ENCODE measurements at places on chromosomes 6 and 20. TPM values are rescaled to one million over a fixed set of nuclear protein-coding genes. Genes with fewer than 3 reads are reported as not detected.
A peak's percentile ranks its signal among the peaks of the same experiment; 100 is the strongest.

DNA sequence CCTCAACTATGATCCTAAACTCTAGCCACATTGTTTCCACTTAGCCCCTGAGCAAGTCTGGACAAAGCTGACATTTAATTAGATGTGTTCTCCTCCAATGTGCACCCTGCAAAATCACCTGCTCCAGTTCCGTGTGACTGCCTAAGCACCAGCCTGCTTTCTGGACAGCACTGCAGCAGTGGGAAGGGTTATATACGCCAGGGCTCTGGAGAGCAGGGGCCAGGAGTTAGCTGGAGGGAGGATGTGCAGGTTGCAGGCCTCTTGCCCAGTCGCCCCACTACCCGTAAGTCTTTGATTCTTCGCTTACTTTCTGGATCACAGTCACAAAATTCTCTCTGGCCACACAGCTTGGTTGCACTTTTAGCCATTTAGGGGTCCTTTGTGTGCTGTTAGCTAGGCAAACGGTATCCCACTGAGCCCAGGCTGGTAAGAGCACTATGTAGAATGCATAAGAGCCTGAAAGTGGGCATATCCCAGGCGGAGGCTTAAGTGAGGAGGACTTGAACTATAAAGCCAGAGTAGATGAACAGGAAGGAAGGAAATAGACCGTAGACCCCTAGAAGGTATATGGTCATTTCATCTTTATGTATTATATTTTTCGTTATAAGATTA, 10.7 kb upstream of the PLEKHG1 start:
- DNase-seq: no peak

DNA sequence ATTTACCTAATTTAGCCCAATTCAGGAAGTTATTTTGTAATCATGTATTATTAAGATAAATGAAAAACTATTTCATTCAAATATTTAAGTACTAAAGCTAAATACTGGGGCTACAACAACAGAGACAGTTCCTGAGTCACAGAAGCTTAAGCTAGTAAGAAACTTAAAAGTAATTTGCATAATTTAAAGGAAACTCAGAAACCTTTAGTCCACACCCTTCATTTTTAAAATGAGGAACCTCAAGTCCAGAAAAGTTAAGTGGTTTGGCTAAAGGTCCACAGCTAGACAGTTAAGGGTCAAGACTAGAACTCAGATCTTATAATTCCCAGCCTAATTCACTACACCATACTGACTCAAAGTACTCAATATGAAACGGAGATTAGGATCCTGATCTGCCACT, 7.2 kb downstream of the LMBRD1 start:
- DNase-seq: no peak

DNA sequence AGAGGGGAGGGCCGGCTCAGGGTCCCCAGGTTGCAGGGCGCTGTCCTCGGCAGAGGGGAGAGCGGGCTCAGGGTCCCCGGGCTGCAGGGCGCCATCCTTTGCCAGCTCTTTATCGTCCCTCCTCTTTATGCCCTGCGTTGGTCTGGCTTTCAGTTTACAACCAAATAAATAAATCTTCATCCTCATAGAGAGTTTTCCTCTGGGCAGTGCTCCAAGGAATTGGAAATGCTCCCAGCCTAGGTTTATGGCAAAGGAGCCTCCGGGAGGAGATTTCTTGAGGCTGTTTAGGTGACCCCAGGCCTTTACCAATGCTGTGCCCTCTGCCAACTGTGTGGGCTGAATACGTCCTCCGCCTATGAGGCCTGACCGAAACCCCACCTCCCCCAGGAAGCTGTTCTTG, 60.2 kb downstream of the CHMP4B start:
- no peak for DNase-seq

DNA sequence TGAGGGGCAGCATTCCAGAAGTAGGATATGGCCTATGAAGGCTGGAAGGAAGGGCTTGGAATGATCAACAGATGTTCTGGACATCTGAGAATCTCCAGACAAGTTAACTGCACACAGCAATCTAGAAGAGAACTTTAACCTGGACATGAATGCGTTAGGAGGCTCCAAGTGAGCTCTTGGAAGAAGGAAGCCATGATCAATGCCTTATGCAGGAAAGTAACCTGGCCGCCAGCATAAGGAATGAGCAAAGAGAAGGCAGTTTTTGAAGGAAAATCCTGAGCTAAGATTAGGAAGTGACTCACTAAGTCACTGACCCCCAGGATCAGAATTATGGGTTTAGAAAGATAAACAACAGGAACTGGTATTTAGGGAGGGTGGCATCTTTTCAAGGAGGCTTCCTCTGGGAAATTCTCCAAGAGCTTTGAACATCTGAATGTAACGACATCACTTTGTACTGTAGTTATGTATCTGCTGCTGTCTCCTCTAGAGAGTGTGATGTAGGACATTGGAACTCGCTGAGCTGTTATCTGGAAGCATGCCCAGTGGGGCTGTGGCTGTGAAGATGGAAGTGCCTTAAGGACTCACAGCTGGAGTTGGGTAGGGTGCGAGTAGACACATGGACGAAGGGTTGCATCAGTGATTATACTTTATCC, 236.8 kb downstream of the PACRG start:
- no peak for DNase-seq

DNA sequence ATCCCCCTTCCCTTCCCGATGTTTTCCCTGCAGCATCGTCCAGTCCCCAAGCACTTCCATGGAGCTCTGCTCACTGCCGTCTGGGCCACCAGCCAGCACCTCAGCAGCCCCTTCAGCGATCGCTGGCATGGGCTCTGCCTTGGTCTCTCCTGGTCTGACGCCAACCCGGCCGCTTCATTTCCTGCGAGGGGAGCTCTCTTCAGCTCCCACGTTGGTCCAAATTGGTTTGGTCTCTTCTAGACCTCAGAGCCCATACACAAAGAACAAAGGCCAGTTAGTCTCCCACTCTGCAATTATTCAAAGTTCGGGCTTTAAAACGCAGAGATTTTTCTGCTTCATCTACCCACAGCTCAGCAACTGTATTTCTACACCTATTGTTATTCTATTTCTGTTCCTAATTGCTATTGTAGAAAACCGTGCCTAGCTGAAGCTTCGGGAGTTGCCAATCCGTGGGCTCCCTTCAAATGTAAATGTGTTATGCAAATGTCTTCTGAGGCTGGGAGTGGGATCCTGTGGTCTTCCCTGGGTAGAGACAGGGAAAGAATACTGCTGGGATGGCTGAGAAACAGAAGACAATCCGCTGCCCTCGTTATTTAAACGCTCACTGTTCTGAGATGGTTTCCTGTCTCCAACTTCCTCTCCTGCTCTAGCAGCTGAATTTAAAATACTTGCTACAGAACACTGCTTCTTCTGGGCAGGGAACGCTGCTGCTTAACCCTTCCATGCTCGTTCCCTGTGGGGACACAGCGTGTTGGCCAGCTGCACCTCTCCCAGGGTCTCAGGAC, 154.2 kb upstream of the QKI start:
- DNase-seq: no peak

DNA sequence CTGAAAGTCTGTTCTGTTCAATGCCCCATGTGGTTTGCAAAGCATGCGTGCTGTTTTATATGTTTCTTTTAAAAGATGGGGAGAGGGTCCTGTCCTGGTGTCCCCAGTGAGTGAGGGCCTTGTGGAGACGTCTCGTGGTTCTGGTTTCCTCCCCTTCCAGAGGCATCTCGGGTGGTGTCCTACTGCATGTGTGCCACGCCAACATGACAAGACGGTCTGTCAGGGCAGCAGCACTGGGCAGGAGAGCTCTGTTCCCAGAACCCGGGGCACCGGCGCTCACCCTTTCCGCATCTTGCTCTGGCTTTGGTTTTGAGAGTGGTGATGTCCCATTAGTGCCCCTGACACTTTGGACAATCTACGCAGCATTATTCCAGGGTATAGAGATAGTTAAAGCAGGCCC, 275.6 kb downstream of the CDH4 start:
- DNase-seq: peak; percentile 41

DNA sequence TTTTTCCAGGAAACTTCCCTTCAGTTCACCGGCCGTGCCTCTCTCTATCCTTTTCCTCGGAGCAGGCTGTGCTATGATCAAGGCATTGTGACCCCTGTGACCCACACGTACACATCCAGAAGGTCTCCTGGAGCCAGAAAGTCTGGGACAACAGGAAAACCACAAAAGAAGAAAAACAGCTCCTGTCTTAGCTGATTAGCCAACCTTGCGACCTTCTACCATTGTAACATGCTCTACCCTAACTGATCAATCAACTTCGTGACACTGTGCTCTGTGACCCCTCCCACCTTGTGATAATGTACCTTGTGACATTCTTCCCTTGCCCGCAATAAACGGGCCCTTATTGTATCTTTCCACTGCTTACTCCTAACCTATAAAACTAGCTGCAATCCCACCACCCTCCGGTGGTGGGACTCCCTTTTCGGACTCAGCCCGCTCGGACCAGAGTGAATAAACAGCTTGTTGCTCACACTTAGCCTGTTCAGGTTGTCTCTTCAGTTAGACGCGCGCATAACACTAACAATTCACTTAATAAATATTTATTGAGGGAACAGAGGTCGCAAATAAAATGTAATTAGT, 24.2 kb downstream of the ZNF311 start:
- peak; percentile 80 for DNase-seq

GRCh38 chr6:117615750-117616390, 13.6 kb upstream of the GOPC start:
- DNase-seq: no peak

MED23 gene
- 29.1 TPM for total RNA-seq

AIF1 gene
- 32.6 TPM for total RNA-seq

FHL5 gene
- 413 TPM for total RNA-seq

KCNS1 gene
- not detected for total RNA-seq

Measured in aorta (tissue), 5 donors.